ENCODE measurements at places on chromosomes 4 and X.

GRCh38 chr4:71333960-71334359 lies 4.9 kb upstream of the SLC4A4 start:
- no peak for DNase-seq

- DNase-seq, result no peak
Observed at GRCh38 chr4:61933527-61933926, 733.4 kb downstream of the ADGRL3 start.

- DNase-seq, result no peak
Observed at GRCh38 chrX:63922221-63922620, 137.2 kb upstream of the ARHGEF9 start.

- DNase-seq, result no peak
Observed at GRCh38 chr4:81565142-81565870, 93.6 kb upstream of the RASGEF1B start.

GRCh38 chr4:138348055-138348454 lies 105.9 kb upstream of the SLC7A11 start:
- DNase-seq, result no peak

All from HuH-7.5 (cell line).